ENCODE measurements at places on chromosomes 5 and 9.

DNA sequence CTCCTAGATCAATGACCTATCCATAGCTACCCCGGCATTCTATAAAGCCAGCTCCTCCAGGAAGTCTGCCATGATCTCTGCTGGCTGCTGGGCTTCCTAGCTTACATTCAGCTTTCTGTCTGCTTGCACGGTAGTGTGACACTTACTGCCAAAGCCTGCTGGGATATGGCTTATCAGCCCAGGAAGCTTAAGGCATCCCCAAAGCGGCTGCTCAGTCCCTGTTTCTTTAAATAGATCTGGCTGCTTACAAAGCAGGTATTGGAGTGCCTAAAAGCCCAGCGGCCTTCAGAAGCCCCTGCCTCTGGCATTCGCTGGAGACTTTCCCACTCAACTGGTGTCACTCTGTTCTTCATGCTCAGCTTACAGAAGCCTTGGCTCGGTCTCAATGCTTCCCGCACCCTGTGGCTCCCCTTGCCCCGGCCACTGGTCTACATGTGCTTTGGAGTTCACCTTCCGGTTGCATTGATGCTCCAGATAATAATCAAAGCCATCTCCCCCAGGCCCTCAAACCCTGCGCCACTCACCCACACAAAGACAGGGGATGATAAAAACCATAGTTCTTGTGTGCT lies 31.3 kb upstream of the STRBP start:
- DNase-seq: no peak

DNA sequence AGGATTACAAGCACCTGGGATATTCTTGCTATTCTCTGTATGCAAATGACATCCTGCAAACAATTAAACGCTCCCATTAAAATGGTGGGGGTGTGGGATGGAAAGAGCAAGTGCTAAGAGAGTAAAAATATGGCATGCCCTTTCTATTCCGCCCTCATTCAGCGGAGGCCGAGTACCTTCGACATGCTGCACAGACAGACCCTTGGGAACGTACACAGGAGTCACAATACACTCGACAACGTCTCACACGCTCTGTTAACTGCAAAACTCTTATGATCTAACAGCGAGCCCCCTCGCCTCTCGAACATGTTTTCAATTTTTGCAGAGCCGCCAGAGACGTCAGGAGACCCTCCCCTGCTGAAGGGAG lies 322.2 kb downstream of the CEMIP2 start:
- DNase-seq: no peak

DNA sequence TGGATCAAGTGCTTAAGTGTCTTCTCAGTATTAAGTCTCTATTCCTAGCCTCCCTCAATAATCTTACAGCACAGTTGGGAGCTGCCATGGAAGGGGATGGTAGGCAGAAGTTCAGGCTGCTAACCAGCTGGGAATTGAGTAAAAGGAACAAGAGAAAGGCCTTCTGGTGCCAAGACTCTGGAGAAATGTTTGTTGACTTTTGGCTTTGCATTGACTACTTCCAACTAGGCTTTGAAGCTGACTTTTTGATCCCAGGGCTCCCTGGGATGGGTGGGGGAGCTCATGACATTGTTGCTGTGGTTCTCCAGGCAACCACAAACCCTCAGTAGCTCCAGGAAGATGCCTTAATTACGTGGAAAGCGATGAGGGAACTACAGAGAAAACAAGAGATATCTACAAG lies 85.2 kb upstream of the HTR4 start:
- no peak for DNase-seq

- no peak for DNase-seq
Observed at GRCh38 chr9:93588641-93589609, 12.5 kb downstream of the PHF2 start.

- no peak for DNase-seq
Observed at GRCh38 chr5:90833753-90834152, 275.2 kb downstream of the ADGRV1 start.

DNA sequence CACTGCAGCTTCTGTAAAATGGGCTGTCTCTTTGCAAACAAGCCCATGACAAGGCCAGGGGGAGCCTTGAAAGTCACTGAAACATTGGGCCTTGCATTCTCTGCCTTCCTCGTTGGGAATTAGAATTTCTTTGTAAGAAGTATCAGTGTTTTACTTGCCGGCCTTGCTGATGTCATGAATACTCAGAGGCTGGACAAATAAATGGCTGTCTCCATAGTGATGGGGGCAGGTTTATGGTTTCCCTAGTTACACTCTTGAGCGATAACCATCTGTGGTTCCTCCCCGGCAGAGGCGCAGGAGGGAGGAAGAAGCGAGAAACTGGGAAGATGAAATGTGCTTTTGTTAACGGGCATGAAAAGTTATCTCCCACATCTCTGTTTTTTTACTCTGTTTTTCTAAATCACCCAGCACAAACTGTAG lies 272.7 kb upstream of the PANK3 start:
- peak; percentile 60 for DNase-seq

DNA sequence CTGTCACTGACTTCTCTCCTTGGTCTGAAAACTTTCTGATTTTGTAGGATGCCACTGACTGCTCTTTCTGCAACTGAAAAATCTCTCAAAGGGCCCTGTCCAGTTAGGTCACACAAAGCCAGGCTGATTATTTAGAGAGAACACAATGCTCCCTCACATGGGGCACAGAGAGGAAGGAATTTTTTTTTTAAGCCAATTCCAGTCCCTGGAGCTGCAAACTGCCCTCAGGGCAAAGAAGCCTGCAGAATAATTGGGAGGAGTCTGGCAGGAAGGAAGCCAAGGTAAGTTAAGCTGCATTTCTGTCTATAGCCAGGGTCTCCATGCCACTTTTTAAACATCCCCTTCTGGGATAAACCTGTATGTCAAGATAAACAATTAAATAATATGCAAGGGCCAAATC lies 305.5 kb downstream of the ZSWIM6 start:
- no peak for DNase-seq

- no peak for DNase-seq
Observed at GRCh38 chr9:37902796-37903646, 906 bp downstream of the SLC25A51 start.

DNA sequence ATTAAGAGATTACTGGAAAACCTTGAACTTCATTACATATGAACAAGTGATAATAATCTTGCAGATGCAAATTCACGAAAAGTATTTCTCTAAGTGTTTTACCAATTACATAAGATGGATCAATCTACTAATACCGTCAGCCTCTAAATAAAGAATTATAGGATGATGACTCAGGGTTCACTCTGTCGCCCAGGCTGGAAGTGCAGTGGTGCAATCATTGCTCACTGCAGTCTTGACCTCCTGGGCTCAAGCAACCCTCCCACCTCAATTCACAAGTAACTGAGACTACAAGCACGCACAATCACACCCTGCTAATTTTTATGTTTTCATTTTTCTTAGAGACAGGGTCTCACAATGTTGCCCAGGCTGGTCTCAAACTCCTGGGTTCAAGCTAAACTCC lies 56.1 kb downstream of the CHD1 start:
- no peak for DNase-seq

- peak; percentile 80 for DNase-seq
Observed at GRCh38 chr5:132385326-132386105, 16.0 kb downstream of the SLC22A5 start.

GRCh38 chr9:107945961-107946360 lies 456.4 kb upstream of the KLF4 start:
- DNase-seq: no peak

GRCh38 chr5:147512659-147513379 lies 3.0 kb upstream of the DPYSL3 start:
- no peak for DNase-seq

- DNase-seq: peak; percentile 35
Observed at GRCh38 chr9:121772600-121773285, 121.3 kb downstream of the DAB2IP start.

GRCh38 chr5:54289769-54290168 lies 20.6 kb downstream of the ARL15 start:
- no peak for DNase-seq

- DNase-seq: no peak
Observed at GRCh38 chr9:130275156-130275555, 9.6 kb downstream of the HMCN2 start.

DNA sequence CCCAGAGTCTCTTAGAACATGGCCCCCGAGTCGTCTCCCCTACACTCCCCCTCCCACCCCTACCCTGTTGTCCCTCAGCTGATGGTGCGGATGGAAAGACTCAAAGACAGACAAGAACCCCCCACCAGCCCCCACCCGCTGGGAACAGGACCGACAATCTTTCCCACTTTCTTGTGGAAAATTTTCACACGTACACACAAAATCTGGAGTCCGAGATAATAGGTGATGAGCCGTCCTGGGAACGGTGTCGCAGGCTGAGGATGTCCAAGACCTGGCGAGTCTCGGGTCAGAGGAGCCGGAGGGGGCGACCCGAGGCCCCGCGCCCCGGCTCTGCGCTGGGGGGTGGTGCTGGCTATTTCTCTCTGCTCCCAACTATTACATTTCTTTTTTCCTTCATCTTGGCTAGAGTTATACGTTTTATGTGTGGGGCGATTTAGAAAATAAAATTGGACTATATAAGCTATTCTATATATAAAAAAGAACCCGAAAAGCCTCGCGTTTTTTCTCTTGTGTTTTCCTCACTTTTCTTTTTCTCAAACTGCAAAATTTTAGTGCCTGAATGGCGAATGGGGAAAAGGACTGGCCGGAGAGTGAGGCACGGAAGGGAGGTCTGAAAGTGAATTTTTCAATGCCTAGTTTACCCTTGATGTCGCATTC lies 188.8 kb downstream of the MEF2C start:
- no peak for DNase-seq

GRCh38 chr5:166991601-166992000 lies 1299.8 kb upstream of the WWC1 start:
- DNase-seq: no peak

DNA sequence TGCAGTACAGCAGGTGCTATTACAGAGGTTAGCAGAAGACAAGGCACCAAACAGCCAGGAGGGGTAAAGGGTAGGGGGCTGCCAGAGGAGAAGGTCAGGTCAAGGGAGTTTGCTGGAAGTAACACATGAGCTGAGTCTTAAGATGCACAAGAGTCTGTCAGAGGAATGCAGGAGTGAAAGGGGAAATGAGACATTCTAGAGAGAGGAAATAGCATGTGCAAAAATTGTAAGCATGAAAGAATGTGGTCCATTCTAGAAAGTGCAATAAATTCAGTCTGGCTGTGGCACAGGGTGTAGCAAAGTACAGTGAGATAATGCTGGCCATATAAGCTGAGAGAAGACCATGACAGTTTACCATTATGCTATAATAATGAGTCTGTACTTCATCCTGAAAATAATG lies 6.6 kb downstream of the GOLGA1 start:
- no peak for DNase-seq

- no peak for DNase-seq
Observed at GRCh38 chr9:75235632-75236031, 147.3 kb downstream of the OSTF1 start.

GRCh38 chr9:134291961-134292871 lies 34.0 kb upstream of the RXRA start:
- no peak for DNase-seq
